ENCODE measurements at places on chromosomes 5 and 9.

- no peak for DNase-seq
Observed at GRCh38 chr9:91174772-91175171, 186.9 kb downstream of the AUH start.

- DNase-seq, result no peak
Observed at GRCh38 chr9:30970812-30971211, 1413.6 kb upstream of the ACO1 start.

DNA sequence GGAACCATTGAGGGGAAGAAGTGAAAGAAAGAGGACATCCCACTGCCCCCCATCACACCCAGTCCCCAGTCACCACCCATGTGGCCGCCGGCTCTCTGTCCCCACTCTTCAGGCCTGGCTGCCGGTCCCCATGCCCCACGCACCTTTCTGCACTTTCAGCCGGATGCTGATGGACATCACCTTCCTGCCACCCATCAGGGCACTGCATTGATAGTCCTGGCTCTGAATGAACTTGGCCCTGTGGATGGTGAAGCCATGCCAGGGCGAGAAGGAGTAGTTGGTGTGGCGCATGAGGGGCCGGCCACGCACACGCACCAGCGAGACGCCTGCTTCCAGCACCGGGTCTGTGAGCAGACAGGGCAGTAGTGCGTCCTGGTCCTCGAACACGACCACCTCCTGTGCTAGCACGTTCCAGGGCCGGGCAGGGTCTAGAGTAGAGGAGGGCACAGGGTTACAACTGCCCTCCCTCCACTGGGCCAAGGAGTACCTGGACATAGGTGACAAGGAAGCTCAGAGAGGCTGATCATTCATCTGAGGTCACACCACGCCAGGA lies 6.4 kb downstream of the CSF1R start:
- peak; percentile 7 for DNase-seq

GRCh38 chr9:34994900-34995669 lies 5.5 kb downstream of the DNAJB5 start:
- no peak for DNase-seq

GRCh38 chr9:97859346-97859745 lies 6.3 kb downstream of the FOXE1 start:
- DNase-seq, result no peak

DNA sequence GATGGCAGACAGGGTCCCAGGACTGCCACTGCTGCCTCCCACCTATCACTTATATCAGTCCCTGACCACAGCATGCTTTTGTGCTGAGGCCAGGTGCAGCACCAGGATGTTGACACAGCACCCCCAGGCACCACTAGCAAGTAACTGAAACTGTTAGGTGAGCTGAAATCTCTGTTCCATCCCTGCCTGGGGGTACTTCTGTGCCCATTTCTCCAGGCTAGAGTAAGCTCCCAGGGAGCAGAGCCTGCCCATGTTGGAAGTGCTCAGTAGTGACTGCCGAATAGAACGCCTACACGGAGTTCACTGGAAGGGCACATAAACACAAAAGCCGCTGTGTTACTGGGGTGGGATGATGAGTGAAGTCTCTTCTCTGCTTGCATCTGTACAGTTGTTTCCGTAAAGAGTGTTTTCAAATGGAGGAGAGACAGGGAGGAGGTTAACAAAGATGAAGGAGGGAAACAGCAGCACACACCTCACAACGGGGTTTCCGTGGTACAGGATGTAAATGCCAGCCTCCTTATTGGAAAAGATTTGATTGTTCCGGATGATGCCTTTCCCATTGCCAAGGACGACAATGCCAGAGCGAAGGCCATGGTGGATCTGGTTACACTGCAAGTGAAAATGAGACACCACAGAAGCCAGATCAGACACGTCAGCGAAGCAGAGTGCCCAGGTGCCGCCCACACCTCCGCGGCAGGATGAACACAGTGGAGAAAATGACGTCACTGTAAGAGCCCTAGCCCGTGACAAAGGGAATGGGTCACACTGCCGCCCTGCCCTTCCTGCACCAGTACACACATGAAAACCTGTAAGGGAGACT lies 43.1 kb downstream of the POLR1E start:
- peak; percentile 46 for DNase-seq

GRCh38 chr9:17994695-17995425 lies 416.0 kb downstream of the SH3GL2 start:
- peak; percentile 10 for DNase-seq

- no peak for DNase-seq
Observed at GRCh38 chr9:92611621-92612285, 58.2 kb downstream of the IPPK start.

DNA sequence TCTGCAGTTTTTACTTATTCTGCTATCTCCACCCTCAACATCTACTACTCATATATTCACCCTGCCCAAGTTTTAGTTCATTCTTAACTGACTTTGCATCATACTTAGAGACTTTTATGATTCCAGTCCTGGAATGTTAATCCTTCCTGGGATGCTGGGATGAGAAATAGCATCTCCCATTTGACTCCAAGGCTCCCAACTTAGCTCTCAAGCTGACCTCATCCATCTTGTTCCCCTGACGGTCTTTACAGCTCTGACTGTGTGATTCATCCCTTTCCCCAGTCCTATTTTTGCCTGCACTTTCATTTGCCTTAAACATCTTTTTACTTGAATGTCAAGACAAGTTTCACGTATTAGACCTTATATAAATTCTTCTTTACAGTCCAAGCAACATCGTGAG lies 297.8 kb downstream of the EPB41L4A start:
- no peak for DNase-seq

DNA sequence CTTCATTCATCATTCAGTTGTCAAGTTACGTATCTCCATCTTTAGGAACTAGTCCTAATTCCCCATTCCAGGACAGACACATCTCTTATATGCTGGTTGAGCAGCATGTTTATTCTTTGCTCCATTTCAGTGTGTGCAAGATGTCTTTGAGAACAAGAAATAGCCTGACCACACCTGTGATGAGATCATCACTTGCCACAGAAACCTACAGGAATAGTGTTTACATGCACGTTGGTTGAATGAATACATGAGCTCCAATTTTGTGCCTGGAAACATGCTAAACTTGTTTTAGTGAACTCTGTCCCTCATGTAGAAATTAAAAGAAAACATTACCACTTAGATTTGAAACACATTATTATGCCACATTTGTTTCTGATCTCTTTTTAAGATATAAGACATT lies 489.1 kb downstream of the CDH18 start:
- no peak for DNase-seq

- DNase-seq, result no peak
Observed at GRCh38 chr5:124179819-124180218, 566.6 kb downstream of the ZNF608 start.

DNA sequence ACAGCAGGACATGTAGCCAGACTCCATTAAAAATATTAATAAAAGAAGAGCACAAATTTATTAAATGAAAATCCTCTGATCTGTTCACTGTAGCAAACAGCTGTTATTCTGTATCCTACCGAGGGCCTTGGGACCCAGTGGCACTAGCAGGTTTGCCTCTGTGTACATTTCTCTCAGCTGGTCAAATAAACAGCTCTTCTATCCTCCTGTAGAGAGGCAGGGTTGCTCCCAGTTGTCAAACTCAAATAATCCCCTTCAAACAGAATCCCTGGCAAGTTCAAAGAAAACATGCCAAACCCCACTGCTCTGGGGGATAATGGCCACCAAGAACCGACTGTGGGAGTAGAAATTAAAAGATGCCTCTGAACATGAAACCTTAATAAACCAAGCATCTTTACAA lies 1262.0 kb upstream of the DMAC1 start:
- no peak for DNase-seq

DNA sequence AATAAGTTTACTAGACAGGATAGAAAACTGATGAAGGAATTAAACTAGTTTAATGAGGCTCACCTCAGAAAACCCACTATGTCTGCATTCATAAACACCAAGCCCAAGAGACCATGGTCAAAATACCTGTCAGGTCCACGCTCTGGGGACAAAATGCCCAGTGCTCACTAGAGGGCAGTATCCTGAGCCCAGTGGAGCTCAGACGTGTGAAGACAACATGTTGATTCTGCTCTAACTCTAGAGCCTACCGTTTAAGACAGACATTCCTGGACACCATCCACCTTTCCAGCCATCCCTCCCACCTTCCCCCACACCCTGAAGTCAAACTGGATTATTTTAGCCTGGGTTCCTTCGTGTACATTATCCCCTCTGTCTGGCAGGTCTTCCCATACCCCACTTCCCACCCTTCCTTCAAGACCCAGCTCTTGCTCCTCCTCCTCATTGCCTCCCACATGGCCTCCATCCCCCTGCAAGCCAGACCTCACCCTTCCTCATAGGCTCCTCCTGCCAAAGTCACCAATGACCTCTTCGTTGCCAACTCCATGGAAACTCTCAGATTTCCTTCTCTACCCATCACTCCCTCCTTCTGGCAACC lies 142.3 kb upstream of the FSTL4 start:
- peak; percentile 63 for DNase-seq

DNA sequence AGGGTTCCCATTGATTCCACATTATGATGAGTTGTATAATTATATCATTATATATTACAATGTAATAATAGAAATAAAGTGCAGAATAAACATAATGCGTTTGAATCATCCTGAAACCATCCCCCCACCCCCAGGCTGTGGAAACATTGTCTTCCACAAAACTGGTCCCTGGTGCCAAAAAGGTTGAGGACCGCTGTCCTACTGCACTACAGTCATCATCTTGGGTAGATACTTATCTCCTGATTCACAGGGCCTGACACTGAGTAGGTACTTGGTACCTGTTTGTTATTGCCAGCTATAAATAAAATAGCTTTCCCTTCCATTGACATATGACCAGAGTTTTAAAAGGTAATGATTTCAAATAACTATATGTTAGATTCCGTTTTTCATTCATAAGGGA lies 25.6 kb downstream of the ANP32B start:
- no peak for DNase-seq

DNA sequence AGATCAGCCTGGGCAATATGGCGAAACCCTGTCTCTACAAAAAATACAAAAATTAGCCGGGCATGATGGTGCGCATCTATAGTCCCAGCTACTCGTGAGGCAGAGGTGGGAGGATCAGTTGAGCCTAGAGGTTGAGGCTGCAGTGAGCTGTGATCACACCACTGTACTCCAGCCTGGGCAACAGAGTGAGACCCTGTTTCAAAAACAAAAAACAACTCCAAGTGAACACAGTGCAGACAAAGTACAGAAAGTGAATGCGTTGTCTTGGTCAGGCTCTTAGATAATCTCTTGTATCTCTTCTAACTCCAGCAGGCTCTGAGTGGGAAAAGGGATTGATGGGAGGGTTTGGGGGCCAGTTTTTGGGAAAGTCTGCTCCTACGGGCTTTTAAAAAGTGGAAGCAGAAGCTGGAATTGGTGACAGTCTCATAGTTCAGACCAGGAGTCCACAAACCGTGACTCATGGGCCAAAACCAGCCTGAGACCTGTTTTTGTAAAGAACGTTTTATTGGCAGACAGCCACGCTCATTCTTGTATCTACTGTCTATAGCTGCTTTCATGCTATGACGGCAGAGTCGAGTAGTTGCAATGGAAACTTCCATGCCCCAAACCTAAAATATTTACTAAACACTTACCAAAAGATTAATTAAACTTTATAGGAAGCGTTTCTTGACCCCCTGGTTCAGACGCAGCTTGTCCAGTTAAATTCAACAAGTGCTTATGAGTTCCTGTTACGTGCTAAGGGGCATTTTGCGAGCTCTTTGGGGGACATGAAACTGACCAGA lies 32.9 kb downstream of the NDST1 start:
- DNase-seq, result no peak

GRCh38 chr5:136141561-136141960 lies 8.9 kb downstream of the SMAD5 start:
- no peak for DNase-seq

- no peak for DNase-seq
Observed at GRCh38 chr5:1570975-1571374, 47.2 kb upstream of the LPCAT1 start.

GRCh38 chr5:31941151-31941755 lies 232.9 kb downstream of the GOLPH3 start:
- no peak for DNase-seq

GRCh38 chr5:51411921-51412325 lies 28.7 kb downstream of the ISL1 start:
- no peak for DNase-seq

DNA sequence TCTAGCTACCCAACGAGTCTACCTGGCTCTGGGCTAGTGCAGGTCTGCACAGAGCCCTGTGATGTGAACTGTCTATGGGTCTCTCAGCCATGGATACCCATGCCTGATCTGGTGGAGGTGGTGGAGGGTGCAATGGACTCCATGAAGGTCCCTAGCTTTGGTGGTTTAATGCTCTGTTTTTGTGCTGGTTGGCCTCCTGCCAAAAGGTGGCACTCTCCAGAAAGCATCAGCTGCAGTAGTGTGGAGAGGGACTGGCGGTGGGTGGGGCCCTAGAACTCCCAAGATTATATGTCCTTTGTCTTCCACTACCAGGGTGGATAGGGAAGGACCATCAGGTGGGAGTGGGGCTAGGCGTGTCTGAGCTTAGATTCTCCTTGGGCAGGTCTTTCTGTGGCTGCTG lies 290.1 kb downstream of the AGTPBP1 start:
- no peak for DNase-seq

GRCh38 chr5:58021466-58021865 lies 438.4 kb downstream of the PLK2 start:
- no peak for DNase-seq

GRCh38 chr5:79547429-79547822 lies 33.5 kb upstream of the HOMER1 start:
- DNase-seq, result no peak

GRCh38 chr5:116671211-116671736 lies 96.7 kb upstream of the SEMA6A start:
- no peak for DNase-seq

All from iPS-NIHi11 (cell line).